ENCODE measurements at places on chromosomes 12 and 14. TPM values are rescaled to one million over a fixed set of nuclear protein-coding genes. Genes with fewer than 3 reads are reported as not detected.

C12orf54 gene
- polyA plus RNA-seq = 0.07 TPM

NINJ2 gene
- polyA plus RNA-seq = 8.1 TPM

LTBP2 gene
- polyA plus RNA-seq = 0.54 TPM

AMN gene
- 467 TPM for polyA plus RNA-seq

CLSTN3 gene
- 10.5 TPM for polyA plus RNA-seq

ADAMTS20 gene
- polyA plus RNA-seq = not detected

ACVRL1 gene
- 16.2 TPM for polyA plus RNA-seq

ASB2 gene
- polyA plus RNA-seq = 1.3 TPM

DPPA3 gene
- polyA plus RNA-seq = not detected

PRR13 gene
- polyA plus RNA-seq = 507 TPM

SOAT2 gene
- polyA plus RNA-seq = 94.0 TPM

ARHGAP9 gene
- polyA plus RNA-seq = 9.3 TPM

ARG2 gene
- polyA plus RNA-seq = 56.1 TPM

KRT71 gene
- not detected for polyA plus RNA-seq
